ENCODE measurements at places on chromosomes 11 and 22.

DNA sequence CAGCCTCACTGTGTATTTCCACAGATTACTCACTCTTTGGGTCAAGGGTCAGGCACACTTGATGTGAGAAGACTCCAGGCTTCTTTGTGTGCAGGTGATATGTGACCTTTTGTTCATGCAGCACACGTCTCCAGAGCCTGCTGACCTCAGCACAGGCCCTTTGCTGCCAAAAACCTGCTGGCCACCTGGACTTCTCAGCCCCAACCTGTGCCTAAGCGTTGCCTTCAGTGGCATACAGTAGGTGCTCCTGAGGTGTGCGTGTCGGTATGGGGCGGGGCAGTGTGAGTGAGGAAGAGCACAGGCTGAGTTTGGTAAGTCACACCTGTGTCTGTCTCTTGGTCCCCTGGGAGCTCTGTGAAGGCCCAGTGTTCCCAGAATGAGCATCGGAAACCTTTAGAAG is 58.1 kb downstream of the WNT11 start:
- no peak for DNase-seq
- H3K27ac ChIP-seq: no peak overlapping the region
- no peaks in the 10 kb centered on the region for H3K36me3 ChIP-seq
- H3K4me3 ChIP-seq: no peak overlapping the region

DNA sequence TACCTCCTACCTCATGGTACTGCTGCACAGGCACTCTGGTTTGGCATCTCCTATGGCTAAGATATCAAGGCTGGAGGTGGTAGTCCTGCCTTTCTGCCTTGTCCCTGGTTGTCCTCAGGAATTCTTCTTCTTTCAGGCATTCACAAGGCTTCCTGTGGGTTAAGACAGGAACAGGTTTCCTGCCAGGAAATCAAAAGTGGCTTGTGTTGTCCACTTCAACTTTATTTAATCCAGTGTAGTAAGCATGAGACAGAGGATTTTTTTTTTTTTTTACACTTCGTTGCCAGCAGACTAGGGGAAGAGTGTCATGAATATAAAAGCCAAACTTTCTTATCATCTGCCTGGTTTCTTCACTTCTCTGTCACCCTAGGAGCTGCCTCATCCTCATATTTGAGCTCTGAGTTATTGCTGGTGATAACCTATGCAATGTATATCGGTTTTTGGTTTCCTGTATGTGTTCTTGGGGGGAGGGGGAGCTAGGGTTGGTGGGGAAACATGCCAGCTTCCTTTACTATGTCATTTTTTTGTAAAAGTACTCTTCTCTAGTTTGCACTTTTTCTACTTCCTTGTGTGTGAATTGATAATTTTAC is 50.2 kb downstream of the XKR3 start:
- no peaks in the 10 kb centered on the region for H3K27me3 ChIP-seq
- H3K4me3 ChIP-seq: no peak overlapping the region
- no peak for DNase-seq
- H3K36me3 ChIP-seq: no peaks in the 10 kb centered on the region
- H3K27ac ChIP-seq: no peak overlapping the region
- H3K4me1 ChIP-seq: no peaks in the 10 kb centered on the region

- no peaks in the 10 kb centered on the region for H3K27me3 ChIP-seq
- no peak overlapping the region for H3K4me3 ChIP-seq
- H3K4me1 ChIP-seq: no peaks in the 10 kb centered on the region
- DNase-seq: no peak
- no peak overlapping the region for H3K27ac ChIP-seq
These were observed 170.2 kb downstream of the DCDC1 start for GRCh38 chr11:31199378-31199777.

DNA sequence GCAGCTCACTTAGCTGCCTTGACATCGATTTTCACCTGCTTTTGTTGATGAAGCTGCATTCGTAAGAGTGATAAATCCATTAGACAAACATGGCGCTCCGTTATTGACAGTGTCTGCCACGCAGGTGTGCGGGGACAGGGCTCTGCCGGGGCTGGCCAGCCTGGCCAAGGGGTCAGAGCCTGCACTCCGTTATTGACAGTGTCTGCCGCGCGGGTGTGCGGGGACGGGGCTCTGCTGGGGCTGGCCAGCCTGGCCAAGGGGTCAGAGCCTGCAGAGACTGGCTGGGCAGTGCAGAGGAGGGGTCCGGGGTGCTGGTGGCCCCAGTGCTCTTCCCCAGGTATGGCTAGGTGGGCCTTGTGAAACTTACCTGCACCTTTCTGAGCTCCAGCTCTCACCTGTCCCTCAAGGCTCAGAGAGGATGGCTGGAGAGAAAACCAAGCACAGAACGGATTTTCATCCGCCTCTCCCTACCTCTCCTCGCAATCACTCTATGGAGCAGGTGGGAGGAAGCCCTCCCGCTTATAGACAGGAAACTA is 101.6 kb upstream of the B3GAT1 start:
- no peak overlapping the region for H3K4me3 ChIP-seq
- H3K27ac ChIP-seq: no peak overlapping the region
- H3K36me3 ChIP-seq: no peaks in the 10 kb centered on the region
- peaks cover 23% of the 10 kb centered on the region for H3K27me3 ChIP-seq
- no peak for DNase-seq
- H3K4me1 ChIP-seq: no peaks in the 10 kb centered on the region

DNA sequence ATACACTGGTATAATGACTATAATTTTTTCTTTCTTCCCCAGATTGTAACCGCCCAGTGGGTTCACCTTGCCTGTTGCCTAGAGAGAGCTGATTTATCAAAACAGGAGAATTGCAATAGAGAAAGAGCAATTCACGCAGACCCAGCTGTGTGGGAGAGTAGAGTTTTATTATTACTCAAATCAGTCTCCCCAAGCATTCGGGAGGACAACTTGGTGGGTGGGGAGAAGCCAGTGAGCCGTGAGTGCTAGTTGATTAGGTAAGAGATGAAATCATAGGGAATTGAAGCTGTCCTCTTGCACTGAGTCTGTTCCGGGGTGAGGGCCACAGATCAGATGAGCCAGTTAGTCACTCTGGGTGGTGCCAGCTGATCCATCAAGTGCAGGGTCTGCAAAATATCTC is 73.2 kb downstream of the SLC35F2 start:
- H3K4me3 ChIP-seq: no peak overlapping the region
- H3K27me3 ChIP-seq: no peaks in the 10 kb centered on the region
- no peaks in the 10 kb centered on the region for H3K4me1 ChIP-seq
- H3K27ac ChIP-seq: no peak overlapping the region
- DNase-seq: no peak

GRCh38 chr11:103671143-103671651 is 365.2 kb upstream of the DDI1 start:
- no peak for DNase-seq
- H3K27me3 ChIP-seq: no peaks in the 10 kb centered on the region
- H3K27ac ChIP-seq: no peak overlapping the region
- no peak overlapping the region for H3K4me3 ChIP-seq

GRCh38 chr11:78572394-78572793 is 2.3 kb downstream of the NARS2 start:
- H3K4me3 ChIP-seq: no peak overlapping the region
- no peak overlapping the region for H3K27ac ChIP-seq
- peaks cover 17% of the 10 kb centered on the region for H3K36me3 ChIP-seq
- H3K4me1 ChIP-seq: peaks cover 23% of the 10 kb centered on the region
- no peaks in the 10 kb centered on the region for H3K27me3 ChIP-seq
- no peak for DNase-seq

- H3K27me3 ChIP-seq: peaks cover 3% of the 10 kb centered on the region
- H3K4me3 ChIP-seq: no peak overlapping the region
- no peaks in the 10 kb centered on the region for H3K36me3 ChIP-seq
- H3K27ac ChIP-seq: no peak overlapping the region
These were observed 160.8 kb downstream of the MSANTD4 start for GRCh38 chr11:105861225-105861624.

DNA sequence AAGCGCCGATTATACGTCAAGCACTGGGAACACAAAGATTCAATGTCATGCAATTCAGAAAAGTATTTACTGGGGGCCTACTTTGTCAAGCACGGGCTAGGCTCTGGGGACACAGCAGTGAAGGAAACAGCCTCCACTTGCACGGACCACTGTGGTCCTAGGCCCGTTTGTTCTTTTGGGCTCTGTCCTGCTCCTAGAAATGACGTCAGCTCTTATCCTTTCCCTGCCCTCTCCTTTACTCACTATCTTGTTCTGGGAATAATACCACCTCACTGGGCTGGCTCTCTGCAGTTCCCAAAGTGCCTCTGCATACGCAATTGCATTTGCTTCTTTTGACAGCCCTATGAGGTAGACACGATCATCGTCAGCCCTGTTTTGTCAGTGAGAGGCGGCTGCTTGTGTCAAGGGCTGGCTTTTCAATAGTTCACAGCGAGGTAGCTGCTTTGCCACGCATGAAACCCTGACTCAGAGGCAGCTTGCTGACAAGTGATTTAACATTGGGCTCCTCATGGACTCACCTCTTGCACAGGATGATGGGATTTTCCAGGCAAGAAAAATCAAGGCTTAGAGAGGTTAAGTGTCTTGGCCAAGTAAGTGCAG is 22.9 kb upstream of the IGSF22 start:
- no peaks in the 10 kb centered on the region for H3K36me3 ChIP-seq
- no peaks in the 10 kb centered on the region for H3K27me3 ChIP-seq
- H3K4me1 ChIP-seq: no peaks in the 10 kb centered on the region
- H3K4me3 ChIP-seq: no peak overlapping the region
- H3K27ac ChIP-seq: no peak overlapping the region

- no peaks in the 10 kb centered on the region for H3K36me3 ChIP-seq
- H3K4me1 ChIP-seq: peaks cover 6% of the 10 kb centered on the region
- no peak overlapping the region for H3K27ac ChIP-seq
- H3K27me3 ChIP-seq: peaks cover 17% of the 10 kb centered on the region
- no peak overlapping the region for H3K4me3 ChIP-seq
These were observed 1.5 kb downstream of the SYT12 start for GRCh38 chr11:67024410-67024809.

- no peaks in the 10 kb centered on the region for H3K27me3 ChIP-seq
- no peak for DNase-seq
- no peak overlapping the region for H3K4me3 ChIP-seq
- H3K36me3 ChIP-seq: no peaks in the 10 kb centered on the region
These were observed 1.6 kb upstream of the QSER1 start for GRCh38 chr11:32890843-32891656.

DNA sequence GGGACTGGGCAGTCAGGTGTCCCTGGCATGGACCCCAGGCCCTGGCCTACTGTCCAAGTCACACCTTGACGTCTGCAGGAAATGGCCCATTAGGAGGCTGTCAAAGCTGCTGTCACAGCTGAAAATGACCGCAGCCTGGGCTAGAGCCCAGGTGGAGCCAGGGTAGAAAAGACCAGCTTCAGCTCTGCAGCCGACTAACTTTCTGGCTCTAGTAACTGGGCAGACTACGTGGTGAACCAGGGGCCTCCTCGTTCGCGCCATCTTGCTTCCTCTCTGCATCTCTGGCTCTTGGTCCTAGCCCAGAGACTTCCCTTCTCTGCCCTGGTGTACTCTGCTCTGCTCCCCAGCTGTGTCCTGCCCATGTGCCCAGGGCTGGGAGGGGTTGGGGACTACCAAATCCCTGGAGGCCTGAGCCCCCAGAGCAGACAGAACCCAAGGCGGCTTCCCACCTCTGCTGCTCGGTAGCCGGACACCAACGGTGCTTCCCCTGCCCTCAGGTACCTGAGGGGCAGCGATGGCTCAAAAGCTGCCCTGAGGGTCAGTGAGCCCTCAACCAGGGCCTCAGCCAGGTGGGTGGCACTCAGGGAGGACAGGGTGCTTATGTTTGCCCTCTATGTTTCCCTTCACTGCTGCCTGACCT is 19.7 kb downstream of the SART1 start:
- no peaks in the 10 kb centered on the region for H3K27me3 ChIP-seq
- H3K27ac ChIP-seq: no peak overlapping the region
- no peaks in the 10 kb centered on the region for H3K4me1 ChIP-seq
- H3K4me3 ChIP-seq: no peak overlapping the region

DNA sequence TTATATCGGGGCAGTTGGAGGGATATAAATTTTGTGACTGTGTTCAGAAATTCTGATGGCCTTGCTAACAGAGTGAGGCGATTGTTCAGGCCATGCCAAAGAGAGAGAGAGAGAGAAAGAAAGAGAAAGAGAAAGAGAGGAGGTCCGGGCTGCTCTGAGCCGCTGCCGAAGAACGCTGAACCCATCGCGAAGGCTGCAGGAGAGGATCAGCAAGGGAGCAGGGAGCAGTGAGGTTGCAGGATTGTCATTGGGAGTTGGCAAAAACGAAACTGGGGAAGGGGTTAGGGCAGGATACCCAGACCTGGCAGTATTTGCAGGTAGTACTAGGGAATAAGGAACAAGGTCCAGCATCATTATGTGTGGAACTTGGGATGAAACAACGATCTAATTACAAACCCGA is 537.1 kb downstream of the INSC start:
- H3K4me1 ChIP-seq: peaks cover 7% of the 10 kb centered on the region
- H3K27ac ChIP-seq: no peak overlapping the region
- no peaks in the 10 kb centered on the region for H3K27me3 ChIP-seq
- peak overlapping the region; percentile 18 for H3K4me3 ChIP-seq

DNA sequence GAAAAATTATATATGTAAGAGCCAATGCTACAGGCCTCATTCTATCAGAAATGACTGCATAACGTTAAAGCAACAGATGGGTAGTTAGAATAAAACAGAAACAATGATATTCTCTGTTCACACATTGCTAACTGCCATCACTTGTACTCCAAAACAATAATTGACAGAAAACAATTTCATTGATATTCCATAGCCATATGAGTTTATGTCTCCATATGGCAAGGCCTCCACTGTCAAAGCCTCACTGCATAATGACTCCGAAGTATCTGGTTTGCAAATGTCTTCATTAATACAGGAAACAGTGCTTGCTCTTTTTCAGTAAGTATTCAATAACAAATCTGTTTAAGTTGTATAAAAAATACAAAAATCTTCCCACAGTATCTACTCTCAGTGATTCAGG is 9.9 kb downstream of the DDI1 start:
- no peaks in the 10 kb centered on the region for H3K36me3 ChIP-seq
- no peak overlapping the region for H3K27ac ChIP-seq
- H3K27me3 ChIP-seq: no peaks in the 10 kb centered on the region
- H3K4me1 ChIP-seq: no peaks in the 10 kb centered on the region

- H3K36me3 ChIP-seq: no peaks in the 10 kb centered on the region
- H3K4me3 ChIP-seq: no peak overlapping the region
These were observed 1059.7 kb downstream of the OPCML start for GRCh38 chr11:132472411-132473172.

- no peak for DNase-seq
- no peak overlapping the region for H3K4me3 ChIP-seq
- H3K36me3 ChIP-seq: no peaks in the 10 kb centered on the region
- no peaks in the 10 kb centered on the region for H3K27me3 ChIP-seq
- H3K4me1 ChIP-seq: peaks cover 64% of the 10 kb centered on the region
These were observed 260.1 kb downstream of the ETS1 start for GRCh38 chr11:128327274-128327673.

DNA sequence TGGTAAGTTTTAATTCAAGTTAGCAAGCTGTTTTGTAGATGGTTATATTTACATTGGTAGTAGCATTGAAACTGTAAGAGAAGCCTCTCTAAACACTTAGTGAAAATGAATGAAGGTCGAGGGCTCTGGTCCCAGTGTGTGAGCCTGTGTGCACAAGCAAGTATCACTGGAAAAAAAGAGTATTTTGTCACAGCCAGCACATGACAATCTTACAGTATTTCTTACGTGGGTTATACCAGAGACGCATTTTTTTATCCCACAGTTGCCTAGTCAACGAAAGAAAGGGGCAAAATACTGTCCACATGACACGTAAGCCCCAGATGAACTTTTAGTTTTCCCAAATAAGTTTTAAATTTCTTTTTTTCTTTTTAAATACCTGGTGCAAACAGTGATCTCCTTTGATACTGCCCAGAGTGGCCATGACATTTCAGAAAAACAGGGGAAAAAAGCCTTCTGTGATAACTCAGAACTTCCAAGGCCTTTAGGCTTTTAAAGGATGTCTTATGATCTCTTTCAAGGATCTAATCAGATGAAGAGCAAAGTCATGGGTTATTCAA is 23.5 kb downstream of the RAB38 start:
- no peaks in the 10 kb centered on the region for H3K27me3 ChIP-seq
- H3K4me1 ChIP-seq: no peaks in the 10 kb centered on the region
- DNase-seq: no peak
- no peak overlapping the region for H3K4me3 ChIP-seq

All from heart left ventricle (tissue), 16 donors.